ENCODE measurements at places on chromosomes 5 and 9. TPM values are rescaled to one million over a fixed set of nuclear protein-coding genes. Genes with fewer than 3 reads are reported as not detected.

DNA sequence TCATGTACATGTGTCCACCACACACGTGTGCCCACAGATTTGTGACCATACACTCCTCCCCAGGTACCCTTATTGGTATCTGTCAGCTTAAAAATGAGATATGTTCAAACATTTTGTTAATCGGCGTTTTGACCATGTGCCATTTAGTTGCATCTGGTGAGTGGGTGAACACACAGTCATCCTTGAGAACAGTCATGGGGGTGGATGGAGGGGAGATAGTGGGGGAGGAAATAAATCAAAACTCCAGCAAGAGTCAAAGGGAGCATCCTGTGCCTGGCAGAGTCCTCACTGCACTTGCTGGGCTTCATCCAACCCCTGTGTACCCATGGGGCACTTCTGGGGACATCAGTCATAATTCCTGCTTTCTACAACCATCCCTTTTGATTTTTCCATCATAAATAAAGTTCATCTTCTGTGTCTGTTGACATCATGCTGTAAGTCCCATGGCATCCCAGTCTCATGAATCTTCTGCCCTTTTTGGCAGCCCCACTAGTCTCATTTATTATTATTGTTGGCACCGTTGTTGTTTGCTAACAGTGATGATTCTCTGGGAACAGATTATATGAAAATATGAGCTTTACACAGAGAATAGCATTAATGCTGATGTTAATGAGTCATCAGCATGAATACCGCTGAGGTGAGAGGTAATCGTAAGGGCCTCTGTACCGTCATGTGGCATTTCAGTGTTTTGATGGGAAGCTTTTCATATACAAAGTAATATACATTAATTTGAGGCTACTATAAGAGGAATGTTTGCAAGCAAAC lies 24.4 kb upstream of the CLK4 start:
- DNase-seq: no peak

- no peak for DNase-seq
These were observed 59.3 kb downstream of the SLC46A2 start for GRCh38 chr9:112831281-112831851.

The CDKN2B gene
- total RNA-seq: 8.8 TPM

The PTPN3 gene
- total RNA-seq: 0.29 TPM

DNA sequence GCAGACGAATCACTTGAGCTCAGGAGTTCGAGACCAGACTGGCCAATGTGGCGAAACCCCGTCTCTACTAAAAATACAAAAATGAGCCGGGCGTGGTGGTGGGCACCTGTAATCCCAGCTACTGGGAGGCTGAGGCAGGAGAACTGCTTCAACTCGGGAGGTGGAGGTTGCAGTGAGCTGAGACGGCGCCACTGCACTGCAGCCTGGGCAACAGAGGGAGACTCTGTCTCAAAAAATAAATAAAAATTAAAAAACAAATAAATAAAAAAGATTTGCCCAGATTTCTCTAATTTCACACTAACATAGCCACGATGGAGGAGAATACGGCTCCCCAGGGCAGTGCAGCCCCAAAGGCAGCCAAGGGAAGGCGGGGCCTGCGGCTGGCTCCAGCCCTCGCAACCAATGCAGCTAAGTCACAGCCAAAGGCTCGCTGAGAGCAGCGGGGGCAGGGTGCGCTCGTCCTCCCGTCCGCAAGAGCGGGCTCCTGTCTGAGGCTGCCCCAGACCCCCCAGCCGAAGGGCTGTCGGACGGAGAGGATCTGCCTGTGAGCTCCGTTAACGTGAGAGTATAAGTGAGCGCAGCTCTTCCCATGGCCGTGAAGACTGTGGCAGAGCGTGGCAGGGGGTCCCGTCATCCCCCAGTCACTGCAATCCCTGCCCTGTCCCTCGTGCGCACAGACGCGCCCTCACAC lies 43.5 kb downstream of the SLC12A7 start:
- DNase-seq: no peak

DNA sequence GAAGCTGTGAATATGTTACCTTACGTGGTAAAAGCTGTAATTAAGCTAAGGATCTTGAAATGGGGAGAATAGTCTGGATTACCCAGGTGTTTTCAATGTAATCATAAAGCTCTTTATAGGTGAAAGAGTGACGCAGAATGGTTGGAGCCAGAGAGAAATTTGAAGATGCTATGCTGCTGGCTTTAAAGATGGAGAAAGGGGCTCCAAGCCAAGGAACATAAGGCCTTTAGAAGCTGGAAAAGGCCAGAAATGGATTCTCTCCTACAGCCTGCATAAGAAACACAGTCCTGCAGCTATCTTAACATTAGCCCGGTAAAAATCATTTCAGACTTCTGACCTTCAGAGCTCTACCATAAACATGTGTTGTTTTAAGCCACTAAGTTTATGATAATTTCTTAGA lies 243.3 kb upstream of the VLDLR start:
- DNase-seq: no peak

The C9 gene
- not detected for total RNA-seq

DNA sequence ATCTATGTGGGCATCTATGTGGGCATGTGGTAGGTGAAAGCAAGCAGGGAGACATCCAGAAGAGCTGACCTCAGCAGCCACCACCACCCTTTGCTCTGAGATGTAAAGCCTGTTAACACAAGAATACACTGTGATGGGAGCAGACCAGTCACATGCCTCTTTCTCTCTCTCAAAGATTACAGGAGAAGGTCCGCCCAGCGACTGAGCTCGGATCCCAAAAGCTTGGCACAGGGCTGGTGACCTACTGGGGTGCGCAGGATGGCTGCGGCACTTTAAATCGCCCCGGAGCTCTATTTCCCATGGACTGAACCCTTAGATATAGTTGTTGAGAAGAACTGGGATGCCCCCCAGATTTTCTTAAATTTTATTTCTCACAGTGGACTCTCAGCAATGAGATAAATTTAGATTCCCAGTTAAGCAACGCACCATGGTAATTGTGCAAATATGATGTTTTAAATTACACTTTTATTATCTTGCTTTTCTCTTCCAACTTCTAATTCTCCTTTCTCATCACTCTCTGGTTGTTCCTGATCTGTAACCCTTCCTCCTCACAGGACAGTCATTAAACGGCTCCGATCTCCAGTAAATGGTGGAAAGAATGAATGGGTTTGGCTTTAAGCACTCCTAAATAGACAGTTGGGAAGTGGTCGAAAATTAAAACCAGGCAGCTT lies 37.7 kb upstream of the ICE1 start:
- DNase-seq: no peak

DNA sequence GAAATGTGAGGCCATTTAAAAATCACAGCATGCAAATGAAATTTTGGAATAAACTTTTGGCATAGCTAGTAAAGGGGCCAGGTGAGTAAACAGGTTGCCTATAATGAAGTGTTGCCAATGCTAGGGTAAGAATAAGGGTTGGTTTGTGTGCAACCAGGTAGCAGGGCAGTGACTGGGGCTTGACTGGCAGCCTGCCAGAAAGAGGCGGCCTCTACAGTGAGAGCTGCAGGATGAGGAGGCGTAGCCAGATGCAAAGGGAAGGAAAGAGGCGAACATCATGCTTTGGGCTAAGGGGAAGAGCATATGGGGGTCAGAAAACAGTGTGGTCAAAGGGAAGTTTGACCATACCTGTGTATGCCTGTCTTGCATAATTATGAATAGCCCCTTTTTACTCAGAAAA lies 70.6 kb downstream of the MAST4 start:
- DNase-seq: no peak

DNA sequence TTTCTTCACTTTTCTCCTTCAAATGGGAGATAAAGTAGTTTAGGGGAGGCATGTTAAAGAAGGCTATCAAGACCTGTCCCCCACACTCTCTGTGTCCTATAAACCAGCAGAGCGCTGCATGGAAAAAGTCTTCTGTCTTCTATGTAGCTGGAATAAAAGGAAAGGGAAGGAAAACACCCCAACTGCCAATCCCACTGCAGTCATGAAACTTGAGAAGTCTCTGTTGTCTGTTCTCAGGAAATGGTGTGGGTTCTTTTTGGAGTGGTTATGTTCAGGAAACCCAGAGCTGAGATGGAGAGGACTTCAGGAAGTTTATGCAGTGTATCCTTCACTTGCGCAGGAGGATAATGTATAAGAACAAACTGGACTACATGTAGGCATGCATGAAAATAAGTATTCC lies 274.3 kb downstream of the GAS1 start:
- DNase-seq: no peak

- DNase-seq: no peak
These were observed 345.9 kb upstream of the NUDT12 start for GRCh38 chr5:103908336-103909080.

GRCh38 chr5:106154280-106154716 lies 1516.4 kb downstream of the EFNA5 start:
- no peak for DNase-seq

GRCh38 chr9:35847792-35848572 lies 19.0 kb downstream of the TMEM8B start:
- DNase-seq: peak; percentile 99

The CORO2A gene
- total RNA-seq: 0.11 TPM

The HSD17B3 gene
- not detected for total RNA-seq

The IFNA13 gene
- not detected for total RNA-seq

DNA sequence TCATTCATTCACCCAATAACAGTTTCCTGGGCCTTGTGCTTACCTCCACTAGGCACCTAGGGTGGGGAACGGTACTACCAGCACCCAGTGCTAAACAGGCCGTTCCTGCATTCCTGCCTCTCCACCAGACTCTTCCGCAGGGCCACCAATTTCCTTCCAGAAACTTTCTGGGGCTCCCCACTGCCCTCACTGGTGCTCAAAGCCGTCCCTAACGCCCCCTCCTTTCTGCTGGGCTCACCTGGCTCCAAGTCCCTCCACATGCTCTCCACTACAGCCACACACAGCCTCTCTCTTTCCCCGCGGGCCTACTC lies 1.4 kb downstream of the PHF19 start:
- no peak for DNase-seq

- DNase-seq: no peak
These were observed 300.9 kb downstream of the NTRK2 start for GRCh38 chr9:84970432-84970831.

The SOHLH1 gene
- not detected for total RNA-seq

GRCh38 chr5:3893975-3894374 lies 298.3 kb downstream of the IRX1 start:
- no peak for DNase-seq

GRCh38 chr5:68435611-68436010 lies 220.1 kb downstream of the PIK3R1 start:
- DNase-seq: no peak

The PCDHGA9 gene
- total RNA-seq: 0.64 TPM

GRCh38 chr9:121443981-121444380 lies 55.7 kb downstream of the GGTA1 start:
- DNase-seq: no peak

The TMEM174 gene
- not detected for total RNA-seq

DNA sequence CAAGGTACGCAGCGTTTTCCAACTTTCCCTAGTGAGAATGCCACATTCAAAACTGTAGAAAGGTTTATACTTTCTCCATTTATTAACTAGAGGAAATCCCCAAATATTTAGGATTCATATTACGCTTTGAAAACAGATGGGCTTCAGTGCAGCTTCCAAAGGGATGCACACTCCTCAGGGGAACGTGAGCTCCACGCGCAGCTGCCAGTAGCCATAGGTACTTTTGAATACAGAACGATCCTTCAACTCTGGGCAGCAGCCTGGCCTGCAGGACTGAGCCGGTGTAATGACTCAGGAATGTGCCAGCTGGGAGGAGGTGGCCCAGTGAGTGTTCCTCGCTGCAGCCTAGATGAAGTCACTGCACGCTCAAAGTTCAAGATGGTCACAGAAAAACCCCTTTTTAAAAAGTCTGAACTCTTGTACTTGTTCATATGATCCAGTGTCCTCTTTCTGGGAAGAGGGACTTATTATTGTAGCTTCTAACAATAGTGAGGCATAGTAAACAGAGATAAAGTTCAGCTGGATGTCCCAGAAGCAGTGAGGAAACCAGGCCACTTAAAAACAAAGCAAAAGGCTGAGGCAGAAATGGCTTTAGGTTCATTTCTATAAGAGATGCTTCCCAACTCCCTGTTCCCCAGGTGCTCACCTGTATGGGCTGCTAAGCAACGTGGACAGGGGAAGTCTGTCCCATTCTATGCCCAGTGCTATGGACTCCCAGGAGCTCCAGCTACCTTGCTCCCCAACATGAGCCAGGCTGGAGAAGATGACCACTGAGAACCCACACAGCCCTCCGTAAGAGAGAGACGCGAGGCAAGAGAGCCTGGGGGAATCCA lies 130.0 kb downstream of the LHFPL2 start:
- peak; percentile 97 for DNase-seq

The KCNIP1 gene
- not detected for total RNA-seq

The TMEM203 gene
- total RNA-seq: 45.7 TPM

DNA sequence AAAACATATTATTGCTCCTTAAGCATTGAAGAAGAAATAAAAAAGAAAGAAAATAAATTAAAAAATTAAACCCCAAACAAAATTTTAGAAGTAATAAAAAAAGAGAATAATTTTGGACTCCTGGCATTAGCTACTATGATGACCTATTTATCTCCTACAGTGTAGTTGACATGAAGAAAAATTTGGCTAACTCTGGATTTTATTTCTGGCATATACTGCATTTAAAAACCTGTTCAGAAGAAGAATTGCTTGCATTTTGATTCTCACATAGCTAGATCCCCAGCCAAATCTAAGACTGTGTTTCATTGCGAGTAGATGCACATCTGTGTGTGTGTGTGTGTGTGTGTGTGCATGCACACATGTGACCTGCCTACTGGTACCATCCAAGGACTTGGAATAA lies 30.1 kb upstream of the GABRG2 start:
- DNase-seq: no peak

The PAIP1 gene
- total RNA-seq: 135 TPM

The CARTPT gene
- not detected for total RNA-seq

GRCh38 chr5:16550316-16550952 lies 66.4 kb downstream of the RETREG1 start:
- peak; percentile 64 for DNase-seq

DNA sequence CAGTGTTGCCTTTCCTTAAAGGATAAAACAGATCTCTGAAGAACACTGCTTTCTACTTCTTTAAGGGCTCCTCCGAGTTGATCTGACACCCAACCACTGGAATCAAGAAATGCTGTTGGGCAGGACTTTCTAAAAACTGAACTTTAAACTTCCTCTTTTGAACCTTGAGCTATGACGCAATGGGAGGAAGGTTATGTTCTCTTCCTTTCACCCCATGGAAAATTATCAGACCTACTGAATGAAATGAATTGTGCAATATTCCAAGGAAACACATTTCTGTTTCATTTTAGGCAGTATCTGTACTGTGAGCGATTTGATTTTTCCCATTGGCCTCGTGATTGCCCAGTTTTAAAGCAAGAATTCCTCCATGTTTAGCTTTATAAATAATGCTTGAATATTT lies 206.0 kb upstream of the PRR16 start:
- DNase-seq: no peak

The CEL gene
- total RNA-seq: 0.57 TPM

- DNase-seq: no peak
These were observed 240.8 kb downstream of the FANCC start for GRCh38 chr9:95076696-95077052.

All from LHCN-M2 (cell line).